MM.1S (cell line): ENCODE measurements at places on chromosomes 2 and 18.

DNA sequence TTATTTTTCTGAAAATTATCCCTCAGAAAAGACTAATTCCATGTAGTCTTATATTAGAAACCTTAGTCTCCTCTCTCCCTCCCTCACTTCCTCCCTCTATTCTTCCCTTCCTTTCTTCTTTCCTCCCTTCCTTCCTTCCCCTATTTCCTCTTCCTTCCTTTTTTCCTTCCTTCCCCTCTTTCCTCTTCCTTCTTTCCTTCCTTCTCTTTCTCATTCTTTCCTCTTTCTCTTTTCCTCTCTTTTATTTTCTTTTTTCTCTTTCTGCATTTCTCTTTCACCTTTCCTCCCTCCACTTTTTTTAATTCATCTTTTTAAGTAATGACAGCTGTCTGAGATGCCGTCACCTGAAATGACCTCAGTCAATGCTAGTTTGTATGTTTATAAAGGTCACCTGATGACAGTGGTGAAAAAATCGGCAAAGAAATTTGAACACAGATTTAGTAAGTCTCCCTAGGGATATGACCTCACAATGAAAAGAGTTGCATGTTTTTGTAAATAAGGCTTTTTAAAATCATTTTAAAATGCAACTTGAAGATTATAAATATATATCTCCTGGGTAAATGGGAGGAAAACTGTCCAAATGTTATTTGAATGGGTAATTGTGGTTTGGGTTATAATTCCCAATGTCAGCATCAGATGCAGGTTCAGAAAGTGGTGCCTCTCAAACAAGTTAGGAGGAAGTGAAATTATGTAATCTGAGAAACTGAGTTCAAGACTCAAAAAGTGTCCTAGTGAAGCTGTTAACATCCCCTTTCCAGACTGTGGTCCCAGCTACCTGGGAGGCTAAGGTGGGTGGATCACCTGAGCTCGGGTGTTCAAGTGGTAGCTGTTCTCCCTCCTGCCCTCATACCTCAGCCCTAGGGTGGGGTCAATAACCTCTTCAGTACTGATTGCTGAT is 90.3 kb upstream of the ST3GAL5 start:
- no peak overlapping the region for H3K4me3 ChIP-seq
- peaks cover 8% of the 10 kb centered on the region for H3K4me1 ChIP-seq
- H3K36me3 ChIP-seq: no peaks in the 10 kb centered on the region
- H3K27ac ChIP-seq: no peak overlapping the region
- no peaks in the 10 kb centered on the region for H3K27me3 ChIP-seq

GRCh38 chr2:60554074-60554645 is 706 bp upstream of the BCL11A start:
- peak overlapping the region; percentile 91 for H3K4me3 ChIP-seq
- H3K4me1 ChIP-seq: peaks cover 5% of the 10 kb centered on the region; the same call in 1 of the 2 replicates
- H3K27ac ChIP-seq: peak overlapping the region; percentile 65; the same call in 1 of the 2 replicates
- H3K36me3 ChIP-seq: no peaks in the 10 kb centered on the region

- H3K27me3 ChIP-seq: no peaks in the 10 kb centered on the region
- no peaks in the 10 kb centered on the region for H3K36me3 ChIP-seq
- no peak for DNase-seq
- no peak overlapping the region for H3K4me3 ChIP-seq
- H3K4me1 ChIP-seq: no peaks in the 10 kb centered on the region
Measured at GRCh38 chr2:144583741-144584453, 64.0 kb upstream of the ZEB2 start.

DNA sequence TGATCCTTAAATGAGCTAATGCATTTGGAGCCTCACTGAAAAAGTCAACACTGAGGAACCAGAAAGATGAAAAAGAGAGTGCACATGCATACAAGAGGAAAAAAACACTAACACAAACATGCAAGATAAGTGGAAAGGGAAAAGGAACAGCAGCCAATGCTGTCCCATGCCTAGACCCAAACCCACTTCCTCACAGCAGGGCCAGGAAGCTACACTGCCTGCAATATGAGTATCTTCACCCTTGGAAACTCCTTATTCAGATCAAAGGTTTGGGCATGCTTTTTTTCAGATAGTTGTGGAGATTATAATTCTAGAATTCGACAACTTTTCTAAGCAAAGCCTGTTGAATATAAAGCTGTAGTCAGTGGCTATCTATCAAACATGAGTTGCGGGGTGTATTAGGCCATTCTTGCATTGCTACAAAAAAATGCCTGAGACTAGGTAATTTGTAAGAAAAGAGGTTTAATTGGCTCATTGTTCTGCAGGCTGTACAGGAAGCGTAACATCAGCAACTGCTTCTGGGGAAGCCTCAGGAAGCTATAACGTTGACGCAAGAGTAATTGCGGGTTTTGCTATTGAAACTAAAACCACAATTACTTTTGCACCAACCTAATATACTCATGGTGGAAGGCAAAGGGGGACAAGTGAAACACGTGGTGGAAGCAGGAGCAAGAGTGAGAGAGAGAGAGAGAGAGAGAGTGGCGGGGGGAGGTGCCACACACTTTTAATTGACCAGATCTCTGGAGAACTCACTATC is 138.2 kb downstream of the MBD2 start:
- DNase-seq: peak; percentile 96
- peaks cover 21% of the 10 kb centered on the region for H3K4me1 ChIP-seq
- H3K27ac ChIP-seq: peak overlapping the region; percentile 65; the same call in 1 of the 2 replicates
- no peaks in the 10 kb centered on the region for H3K36me3 ChIP-seq
- 0 out of 2 replicates have a peak overlapping the region, but pooled peaks have one; percentile 2 for H3K4me3 ChIP-seq

- no peaks in the 10 kb centered on the region for H3K27me3 ChIP-seq
- H3K4me3 ChIP-seq: no peak overlapping the region
- DNase-seq: no peak
- no peaks in the 10 kb centered on the region for H3K4me1 ChIP-seq
Measured at GRCh38 chr2:241107031-241107783, 5.1 kb upstream of the MTERF4 start.

DNA sequence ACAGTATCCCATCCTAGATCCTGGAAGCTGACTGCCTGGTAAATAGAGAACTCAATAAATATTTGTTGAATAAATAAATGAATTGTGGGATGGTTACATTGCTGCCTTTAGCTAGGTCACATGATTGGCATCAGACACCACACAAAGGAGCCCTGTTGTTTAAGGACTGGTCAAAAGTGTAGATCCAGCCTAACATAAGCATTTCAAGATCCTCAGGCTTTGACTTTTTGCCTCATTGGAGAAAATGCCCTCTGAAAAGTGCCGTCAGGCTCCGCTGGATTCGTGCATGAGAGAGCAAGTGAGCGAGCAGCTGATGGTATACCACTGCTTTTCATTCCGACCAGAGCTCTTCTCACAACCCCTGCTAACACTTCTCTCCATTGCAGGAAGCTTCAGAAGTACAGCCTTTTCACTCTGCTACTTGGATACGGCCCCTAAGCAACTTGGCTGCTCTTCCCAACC is 1.3 kb upstream of the ZNF24 start:
- H3K27me3 ChIP-seq: no peaks in the 10 kb centered on the region
- no peak for DNase-seq
- no peak overlapping the region for H3K4me3 ChIP-seq
- H3K4me1 ChIP-seq: 0 out of 2 replicates have a peak, but pooled peaks cover 4% of the 10 kb centered on the region
- no peak overlapping the region for H3K27ac ChIP-seq
- H3K36me3 ChIP-seq: no peaks in the 10 kb centered on the region; the same call in 1 of the 2 replicates

DNA sequence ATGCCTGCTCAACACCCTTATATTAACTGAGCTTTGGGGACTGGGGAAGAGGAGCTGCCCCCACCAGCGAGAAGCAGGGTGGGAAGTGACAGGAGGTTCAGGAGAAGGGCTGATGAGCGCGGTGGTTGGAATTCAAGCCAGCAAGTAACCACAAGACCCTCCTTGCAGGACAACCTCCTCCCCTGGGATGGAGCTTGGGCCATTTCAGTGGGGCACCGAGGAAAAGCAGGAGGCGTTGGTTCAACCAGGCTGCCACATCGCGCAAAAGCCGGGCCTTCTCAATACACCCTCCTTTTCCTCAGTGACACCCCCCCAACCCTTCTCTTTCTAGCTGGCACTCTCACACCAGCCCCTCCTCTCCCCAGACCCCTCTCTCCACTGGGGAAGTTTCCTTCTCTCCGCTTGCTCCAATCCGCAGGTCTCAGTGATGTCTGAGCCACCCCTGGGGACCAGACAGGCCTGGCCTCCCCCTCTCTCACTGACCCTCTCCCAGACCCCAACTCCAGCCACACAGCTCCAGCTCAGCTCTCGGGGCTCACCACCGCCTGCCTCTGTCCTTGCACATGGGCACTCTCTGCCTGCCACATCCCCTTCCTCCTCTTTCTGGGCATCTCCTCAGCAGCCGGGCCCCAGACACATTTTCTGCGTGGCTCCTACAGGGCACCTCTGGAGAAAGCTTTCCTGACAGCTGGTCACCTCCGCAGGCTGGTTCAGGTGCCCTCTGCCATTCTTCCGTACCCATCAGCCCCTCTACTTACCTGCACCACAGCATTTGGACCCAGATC is 44.5 kb downstream of the KCNF1 start:
- no peaks in the 10 kb centered on the region for H3K27me3 ChIP-seq
- no peaks in the 10 kb centered on the region for H3K4me1 ChIP-seq
- DNase-seq: no peak
